ENCODE measurements at places on chromosomes 5 and 9.

DNA sequence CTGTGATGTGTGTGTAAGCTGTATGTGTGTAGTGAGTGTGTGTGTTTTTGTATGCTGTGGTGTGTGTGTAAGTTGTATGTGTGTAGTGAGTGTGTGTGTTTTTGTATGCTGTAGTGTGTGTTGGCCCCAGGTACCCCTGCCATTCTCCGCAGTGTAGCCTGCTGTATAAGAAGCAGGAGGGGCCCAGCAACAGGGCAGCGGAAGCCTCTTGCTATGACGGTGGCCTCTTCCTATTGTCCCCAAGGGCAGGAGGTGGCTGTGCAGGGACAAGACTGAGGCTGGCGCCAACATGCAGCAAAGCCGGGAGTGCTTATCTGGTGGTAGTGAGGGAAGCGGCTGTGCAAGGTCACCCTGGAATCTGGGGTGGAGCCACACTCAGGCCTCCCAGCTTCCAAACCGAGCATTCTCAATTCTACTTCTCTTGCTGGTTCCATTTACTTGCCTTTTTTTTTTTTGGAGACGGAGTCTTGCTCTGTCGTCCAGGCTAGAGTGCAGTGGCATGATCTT, 5.1 kb downstream of the SPAAR start:
- DNase-seq, result peak; percentile 37
- peaks cover 15% of the 10 kb centered on the region for H3K4me1 ChIP-seq
- no peak overlapping the region for H3K27ac ChIP-seq
- no peaks in the 10 kb centered on the region for H3K27me3 ChIP-seq

DNA sequence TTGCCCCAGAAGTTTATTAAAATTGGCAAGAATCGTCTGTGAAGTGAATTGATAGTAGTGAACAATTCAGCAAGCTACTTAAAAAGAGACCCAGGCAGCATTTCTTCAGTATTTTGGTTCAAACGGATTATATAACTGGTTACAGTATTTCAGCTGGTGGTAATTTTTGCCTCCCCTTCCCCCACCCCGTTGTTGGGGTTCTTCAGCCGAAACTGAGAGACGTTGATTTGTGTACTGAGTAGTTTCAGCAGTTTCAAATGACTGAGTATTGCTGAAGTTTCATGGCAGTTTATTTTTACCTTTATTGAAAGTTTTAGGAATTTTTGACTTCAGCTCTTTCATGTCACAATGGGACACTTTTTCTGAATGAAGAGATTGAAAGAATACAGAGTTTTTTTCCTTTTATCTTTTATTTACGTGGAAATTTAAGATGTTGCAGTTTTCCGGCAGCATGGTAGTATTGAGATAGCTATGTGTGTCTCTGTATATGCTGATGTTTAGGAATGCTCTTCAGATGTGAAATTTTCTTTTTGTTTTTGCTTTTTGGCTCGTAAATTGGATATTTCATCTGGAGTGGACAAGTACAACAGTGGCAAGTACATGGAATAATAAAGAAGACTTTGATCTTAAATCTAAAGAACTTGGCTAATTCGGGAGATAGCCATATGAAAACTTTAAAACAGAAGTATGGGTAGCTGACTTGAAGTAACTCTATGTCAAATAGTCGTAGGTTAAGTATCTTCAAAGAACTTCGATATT, 1.9 kb downstream of the GPBP1 start:
- peak overlapping the region; percentile 98 for H3K4me3 ChIP-seq
- no peaks in the 10 kb centered on the region for H3K27me3 ChIP-seq
- H3K4me1 ChIP-seq, result peaks cover 43% of the 10 kb centered on the region
- peak overlapping the region; percentile 99 for H3K27ac ChIP-seq

GRCh38 chr5:12095808-12096281, 191.6 kb upstream of the CTNND2 start:
- no peak overlapping the region for H3K4me3 ChIP-seq
- H3K4me1 ChIP-seq, result no peaks in the 10 kb centered on the region
- no peak overlapping the region for H3K27ac ChIP-seq
- no peak for DNase-seq
- no peaks in the 10 kb centered on the region for H3K27me3 ChIP-seq

GRCh38 chr5:139982975-139983240, 60.2 kb downstream of the NRG2 start:
- no peaks in the 10 kb centered on the region for H3K36me3 ChIP-seq
- peaks cover 20% of the 10 kb centered on the region for H3K27me3 ChIP-seq
- H3K27ac ChIP-seq, result no peak overlapping the region
- no peak overlapping the region for H3K4me3 ChIP-seq
- no peaks in the 10 kb centered on the region for H3K4me1 ChIP-seq
- no peak for DNase-seq

GRCh38 chr5:65076251-65076869, 307.6 kb downstream of the CWC27 start:
- no peak for DNase-seq
- H3K4me1 ChIP-seq, result peaks cover 8% of the 10 kb centered on the region
- no peak overlapping the region for H3K4me3 ChIP-seq
- H3K27ac ChIP-seq, result peak overlapping the region; percentile 43
- peaks cover 8% of the 10 kb centered on the region for H3K27me3 ChIP-seq

GRCh38 chr5:151584057-151584937, 6.8 kb downstream of the FAT2 start:
- no peak for DNase-seq
- no peaks in the 10 kb centered on the region for H3K27me3 ChIP-seq
- no peak overlapping the region for H3K27ac ChIP-seq
- H3K36me3 ChIP-seq, result no peaks in the 10 kb centered on the region
- no peak overlapping the region for H3K4me3 ChIP-seq

DNA sequence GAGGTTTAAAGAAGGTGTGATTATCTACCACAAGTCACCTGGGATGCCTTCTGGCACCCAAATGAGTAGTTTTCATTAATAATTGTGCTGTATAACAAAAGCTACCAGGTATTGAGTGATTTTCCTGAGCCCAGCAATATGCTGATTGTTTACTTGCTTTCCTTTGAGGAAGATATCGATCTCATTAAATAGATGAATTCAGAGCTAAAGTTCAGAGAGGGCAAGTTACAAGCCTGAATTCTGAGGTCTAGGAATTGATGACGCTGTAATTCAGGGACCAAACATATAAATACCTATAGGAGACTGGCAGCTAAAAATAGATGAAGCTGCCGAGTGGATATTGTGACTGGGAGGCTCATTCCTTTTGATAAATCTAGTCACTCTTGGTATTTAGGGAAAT, 1.1 kb downstream of the ERCC6L2 start:
- H3K36me3 ChIP-seq, result peaks cover 30% of the 10 kb centered on the region
- no peaks in the 10 kb centered on the region for H3K27me3 ChIP-seq
- DNase-seq, result no peak

- H3K4me1 ChIP-seq, result peaks cover 16% of the 10 kb centered on the region
- no peaks in the 10 kb centered on the region for H3K27me3 ChIP-seq
- no peak overlapping the region for H3K4me3 ChIP-seq
- DNase-seq, result no peak
- H3K36me3 ChIP-seq, result peaks cover 23% of the 10 kb centered on the region
These were observed 32.7 kb downstream of the UBE2D2 start for GRCh38 chr5:139593716-139594319.

DNA sequence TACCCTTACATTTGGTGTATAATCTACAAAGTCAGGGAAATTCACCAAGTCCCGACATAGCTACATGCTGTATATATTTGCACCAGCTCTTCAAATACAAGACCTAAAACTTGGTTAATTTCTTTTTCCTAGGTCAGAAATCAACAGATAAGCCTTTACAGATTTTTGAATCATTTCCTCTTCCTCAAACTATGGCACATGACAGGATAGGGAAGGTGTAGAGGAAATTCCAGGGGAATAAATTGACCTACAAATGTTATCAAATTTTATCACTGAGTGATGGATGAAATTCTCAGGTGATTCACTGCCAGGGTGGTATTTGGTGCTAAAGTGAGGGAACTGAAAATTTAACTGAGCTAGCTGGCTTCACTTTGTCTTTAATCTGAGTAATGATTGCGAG, 360.0 kb downstream of the BNC2 start:
- DNase-seq, result no peak
- no peaks in the 10 kb centered on the region for H3K4me1 ChIP-seq
- no peaks in the 10 kb centered on the region for H3K36me3 ChIP-seq
- H3K27me3 ChIP-seq, result no peaks in the 10 kb centered on the region

DNA sequence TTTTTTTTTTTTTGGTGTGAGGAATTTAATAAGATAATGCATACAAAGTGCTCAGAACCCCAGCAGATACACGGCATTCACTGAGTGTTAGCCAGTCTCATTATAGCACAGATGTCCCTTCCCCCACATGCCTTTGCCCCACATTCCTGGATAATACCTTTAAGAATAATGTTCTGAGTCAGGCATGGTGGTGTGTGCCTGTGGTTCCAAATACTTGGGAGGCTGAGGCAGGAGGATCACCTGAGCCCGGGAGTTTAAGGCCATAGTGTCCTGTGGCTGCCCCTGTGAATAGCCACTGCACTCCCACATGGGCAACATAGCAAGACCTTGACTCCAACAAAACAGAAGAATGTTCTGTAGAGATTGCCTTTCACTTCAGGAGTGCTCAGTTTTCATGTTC, 24.2 kb upstream of the ANKRD18A start:
- no peak overlapping the region for H3K27ac ChIP-seq
- H3K27me3 ChIP-seq, result peaks cover 5% of the 10 kb centered on the region
- no peak overlapping the region for H3K4me3 ChIP-seq
- no peaks in the 10 kb centered on the region for H3K4me1 ChIP-seq
- no peaks in the 10 kb centered on the region for H3K36me3 ChIP-seq

DNA sequence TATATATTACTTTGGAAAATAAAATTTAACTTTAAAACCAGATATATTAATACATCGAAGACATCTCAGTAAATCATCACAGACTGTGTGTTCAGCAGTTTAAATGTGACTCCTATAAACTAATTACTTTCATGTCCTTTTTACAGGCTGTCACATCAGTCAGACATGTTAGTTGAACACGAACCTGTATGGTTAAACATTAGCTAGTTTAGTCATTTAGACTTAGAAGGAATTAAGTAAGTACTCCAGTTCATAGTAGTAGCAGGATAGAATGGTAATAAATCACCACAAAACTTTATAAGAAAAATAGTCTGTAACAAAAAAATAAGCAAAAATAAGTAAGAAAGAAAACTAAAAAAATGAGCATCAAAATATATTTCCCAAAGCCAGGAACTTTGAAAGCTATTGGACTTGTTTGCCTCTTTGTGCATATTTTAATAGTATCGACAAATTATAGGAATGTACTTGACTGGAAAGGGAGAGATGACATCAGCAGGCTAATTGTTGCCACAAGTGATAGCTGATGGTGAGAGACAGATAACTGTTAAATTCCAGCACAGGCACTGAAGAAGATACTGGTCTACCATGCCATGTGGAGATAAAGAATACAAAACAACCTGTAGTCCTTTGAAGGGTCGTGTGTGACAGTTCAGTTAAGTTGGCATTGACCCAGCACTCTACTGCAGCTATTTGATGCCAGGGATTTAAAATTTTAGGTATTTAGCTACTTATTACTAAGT, 83.9 kb downstream of the RIC1 start:
- H3K27ac ChIP-seq, result no peak overlapping the region
- peaks cover 81% of the 10 kb centered on the region for H3K36me3 ChIP-seq
- H3K4me1 ChIP-seq, result no peaks in the 10 kb centered on the region

DNA sequence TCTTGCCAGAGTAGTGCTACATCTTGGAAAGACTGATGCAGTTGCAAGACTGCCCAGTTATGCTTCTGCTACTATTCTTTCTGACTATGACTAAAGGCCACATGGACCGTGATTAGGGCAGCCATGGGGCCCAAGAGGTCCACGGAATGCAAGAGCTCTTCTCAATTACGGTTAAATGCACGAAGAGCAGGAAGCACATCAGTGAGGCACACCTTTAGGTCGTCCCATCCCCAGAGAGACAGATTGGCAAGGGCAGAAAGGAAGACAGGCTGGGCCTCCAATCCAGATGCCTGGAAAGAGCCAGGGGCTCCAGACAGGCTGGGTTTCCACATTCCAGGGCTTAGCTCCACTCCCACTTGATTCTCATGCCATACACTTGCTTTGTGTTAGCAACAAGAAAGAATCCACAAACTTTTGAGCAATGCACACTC, 132.3 kb upstream of the SLIT3 start:
- DNase-seq, result no peak
- peaks cover 8% of the 10 kb centered on the region for H3K27me3 ChIP-seq

DNA sequence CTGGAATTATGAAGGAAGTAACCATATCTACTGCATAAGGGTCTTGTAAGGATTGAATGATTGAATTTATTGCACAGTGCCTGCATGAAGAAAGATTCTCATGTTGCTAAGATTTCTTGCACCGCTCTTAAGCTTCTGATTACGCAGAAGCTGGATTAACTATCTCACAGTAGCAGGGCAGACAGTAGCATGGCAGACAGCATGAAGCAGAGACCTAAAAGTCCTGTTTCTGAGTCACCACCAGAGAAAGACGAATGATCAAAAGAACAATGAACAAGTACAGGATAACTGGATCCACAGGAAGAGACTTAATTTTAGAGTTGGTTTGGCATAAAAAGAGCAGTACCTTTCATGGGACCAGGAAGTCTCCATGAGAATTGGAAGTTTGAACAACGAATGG, 142.4 kb downstream of the MAPKAP1 start:
- H3K4me1 ChIP-seq, result peaks cover 27% of the 10 kb centered on the region
- no peak overlapping the region for H3K4me3 ChIP-seq
- no peak for DNase-seq

DNA sequence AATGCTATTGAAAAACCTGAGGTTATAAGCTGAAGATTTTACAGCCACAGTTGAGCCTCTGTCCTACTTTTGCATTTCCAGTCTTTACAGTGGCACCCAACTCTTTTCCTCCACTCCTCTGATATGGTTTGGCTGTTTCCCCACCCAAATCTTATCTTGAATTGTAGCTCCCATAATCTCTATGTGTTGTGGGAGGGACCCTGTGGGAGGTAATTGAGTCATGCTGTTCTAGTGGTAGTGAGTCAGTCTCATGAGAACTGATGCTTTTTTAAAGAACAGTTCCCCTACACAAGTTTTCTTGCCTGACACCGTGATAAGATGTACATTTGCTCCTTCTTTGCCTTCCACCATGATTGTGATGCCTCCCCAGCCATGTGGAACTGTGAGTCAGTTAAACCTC, 646.1 kb upstream of the SEMA6A start:
- no peak overlapping the region for H3K27ac ChIP-seq
- no peaks in the 10 kb centered on the region for H3K27me3 ChIP-seq
- no peak for DNase-seq
- no peaks in the 10 kb centered on the region for H3K36me3 ChIP-seq
- no peaks in the 10 kb centered on the region for H3K4me1 ChIP-seq

GRCh38 chr9:21779397-21779796, 23.0 kb upstream of the MTAP start:
- H3K27me3 ChIP-seq, result no peaks in the 10 kb centered on the region
- peaks cover 2% of the 10 kb centered on the region for H3K4me1 ChIP-seq
- H3K4me3 ChIP-seq, result no peak overlapping the region
- H3K27ac ChIP-seq, result no peak overlapping the region
- DNase-seq, result no peak

DNA sequence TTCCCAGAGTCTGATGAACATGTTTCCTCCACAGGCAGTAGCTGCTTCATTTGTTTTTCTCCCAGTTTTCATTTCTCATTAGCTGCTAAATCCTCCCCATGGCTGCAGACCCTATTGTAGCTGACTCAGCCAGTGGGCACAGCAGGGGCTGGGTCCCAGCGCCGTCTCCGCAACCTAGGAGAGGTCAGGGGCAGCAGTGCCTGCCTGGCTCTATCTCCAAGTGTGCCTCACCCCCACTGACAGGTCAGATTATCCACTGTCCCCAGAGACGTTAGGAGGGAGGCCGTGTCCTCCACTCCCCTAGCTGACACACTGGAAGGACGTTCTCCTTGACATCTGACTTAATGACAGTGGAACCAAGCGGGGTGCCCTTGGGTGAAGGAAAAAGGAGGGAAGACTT, 31.1 kb downstream of the KCNIP1 start:
- H3K36me3 ChIP-seq, result no peaks in the 10 kb centered on the region
- DNase-seq, result no peak
- no peak overlapping the region for H3K4me3 ChIP-seq
- peaks cover 27% of the 10 kb centered on the region for H3K27me3 ChIP-seq
- no peak overlapping the region for H3K27ac ChIP-seq

All from activated naive CD8-positive, alpha-beta T cell treated with anti-CD3 and anti-CD28 coated beads, Interleukin-2, amount 10 ng/mL, durations not matched to agents 7 days and 5 days (primary cell).